ENCODE measurements at places on chromosomes 4 and X.

DNA sequence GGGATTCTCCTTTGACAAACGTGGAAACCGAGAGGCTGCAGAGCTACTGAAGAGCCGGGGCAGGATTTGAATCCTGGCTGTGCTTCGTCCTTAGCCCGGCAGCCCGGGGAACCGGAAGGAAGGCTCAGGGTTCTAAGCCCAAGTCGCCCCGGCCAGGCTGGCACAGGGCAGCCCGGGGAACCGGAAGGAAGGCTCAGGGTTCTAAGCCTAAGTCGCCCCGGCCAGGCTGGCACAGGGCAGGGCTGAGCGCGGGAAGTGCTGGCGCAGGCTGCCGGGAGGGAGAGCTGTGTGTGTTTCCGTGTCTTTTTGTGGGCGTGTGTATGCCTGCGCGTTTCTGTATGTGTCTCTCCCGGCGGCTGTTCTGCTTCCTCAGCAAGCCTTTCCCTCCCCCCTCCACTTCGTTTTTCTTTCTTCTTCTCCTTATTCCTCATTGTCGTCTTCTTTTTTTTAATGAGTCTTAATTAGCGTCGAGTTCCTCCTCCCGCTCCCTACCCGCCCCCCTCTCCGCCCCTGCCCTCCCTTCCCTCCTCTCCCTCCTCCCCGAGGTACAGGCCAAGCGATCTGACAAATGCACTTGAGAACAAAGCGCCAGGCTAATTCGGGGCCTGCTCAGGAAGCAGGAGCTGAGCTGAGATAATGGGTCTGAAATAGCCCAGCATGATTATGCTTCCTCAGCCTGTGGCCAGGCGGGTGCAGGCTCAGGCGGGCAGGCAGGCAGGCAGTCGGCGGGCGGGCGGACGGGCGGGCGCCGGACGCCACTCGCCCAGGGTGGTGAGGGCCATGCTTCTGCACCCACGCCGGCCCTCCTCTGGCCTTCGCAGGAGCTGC lies 65.9 kb downstream of the EFNB1 start:
- peak; percentile 33 for DNase-seq

- no peak for DNase-seq
Measured at GRCh38 chr4:54659313-54659712, 1.6 kb downstream of the KIT start.

DNA sequence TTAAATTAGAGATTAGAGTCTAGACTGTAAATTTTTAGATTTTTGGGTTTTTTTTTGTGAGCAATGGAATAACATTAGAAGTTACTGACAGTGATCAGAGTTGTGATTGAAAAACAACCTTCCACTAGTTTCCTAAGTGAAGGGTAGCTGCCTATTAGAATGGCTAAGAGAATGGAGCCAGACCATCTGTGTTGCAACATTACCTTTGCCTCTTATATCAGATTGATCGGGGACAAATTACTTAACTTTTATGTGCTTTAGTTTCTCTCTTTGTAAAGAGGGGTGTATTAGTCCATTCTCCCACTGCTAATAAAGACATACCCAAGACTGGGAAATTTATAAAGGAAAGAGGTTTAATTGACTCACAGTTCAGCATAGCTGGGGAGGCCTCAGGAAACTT lies 12.5 kb upstream of the PI4K2B start:
- DNase-seq, result no peak

DNA sequence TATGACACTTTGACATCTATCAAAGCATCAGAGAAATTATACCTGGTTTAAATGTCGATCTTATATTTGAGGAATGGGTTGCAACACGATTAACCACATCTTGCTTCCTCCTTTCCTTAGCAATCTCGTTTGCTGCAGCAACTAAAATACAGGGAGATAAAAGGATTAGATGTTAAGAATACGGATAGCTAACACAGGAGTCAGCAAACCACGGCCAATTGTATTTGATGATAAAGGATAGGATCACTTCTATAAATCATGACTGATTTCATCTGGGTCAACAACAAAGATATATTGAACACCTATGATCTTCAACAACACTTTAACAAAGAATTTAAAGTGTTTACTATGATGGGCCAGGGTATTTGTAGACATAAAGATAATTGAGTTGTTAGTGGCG lies 5.0 kb downstream of the MAP7D3 start:
- DNase-seq, result no peak

Data from iPS-NIHi11 (cell line).